Transverse colon (tissue), 4 donors: ENCODE measurements at places on chromosomes 6 and 20. TPM values are rescaled to one million over a fixed set of nuclear protein-coding genes. Genes with fewer than 3 reads are reported as not detected.

GRCh38 chr6:119040229-119040628 is 38.2 kb downstream of the FAM184A start:
- H3K27me3 ChIP-seq: no peaks in the 10 kb centered on the region
- no peaks in the 10 kb centered on the region for H3K4me1 ChIP-seq
- no peak for DNase-seq
- H3K4me3 ChIP-seq: no peak overlapping the region

DNA sequence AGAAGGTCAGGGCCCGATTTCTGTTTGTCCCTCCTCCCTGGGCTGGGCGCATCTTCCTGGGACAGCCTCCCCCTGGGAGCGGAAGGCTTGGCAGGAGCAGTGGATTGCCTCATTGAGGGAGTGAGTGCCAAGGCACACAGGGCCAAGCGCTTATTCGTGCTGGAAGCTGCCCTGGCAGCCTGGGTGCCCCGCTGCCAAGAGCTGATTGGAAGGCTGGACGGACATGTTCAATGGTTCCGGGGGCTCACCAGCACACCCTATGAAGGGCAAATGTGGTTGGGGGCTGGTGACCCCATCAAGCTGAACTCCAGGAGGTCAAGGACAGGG is 10.3 kb upstream of the ZNF831 start:
- no peaks in the 10 kb centered on the region for H3K36me3 ChIP-seq
- H3K4me1 ChIP-seq: no peaks in the 10 kb centered on the region
- no peaks in the 10 kb centered on the region for H3K27me3 ChIP-seq
- no peak overlapping the region for H3K27ac ChIP-seq
- DNase-seq: no peak

HEY2 gene
- not detected for total RNA-seq

TP53TG5 gene
- not detected for total RNA-seq

PSORS1C2 gene
- total RNA-seq: not detected

MDFI gene
- total RNA-seq: 2.2 TPM

DNA sequence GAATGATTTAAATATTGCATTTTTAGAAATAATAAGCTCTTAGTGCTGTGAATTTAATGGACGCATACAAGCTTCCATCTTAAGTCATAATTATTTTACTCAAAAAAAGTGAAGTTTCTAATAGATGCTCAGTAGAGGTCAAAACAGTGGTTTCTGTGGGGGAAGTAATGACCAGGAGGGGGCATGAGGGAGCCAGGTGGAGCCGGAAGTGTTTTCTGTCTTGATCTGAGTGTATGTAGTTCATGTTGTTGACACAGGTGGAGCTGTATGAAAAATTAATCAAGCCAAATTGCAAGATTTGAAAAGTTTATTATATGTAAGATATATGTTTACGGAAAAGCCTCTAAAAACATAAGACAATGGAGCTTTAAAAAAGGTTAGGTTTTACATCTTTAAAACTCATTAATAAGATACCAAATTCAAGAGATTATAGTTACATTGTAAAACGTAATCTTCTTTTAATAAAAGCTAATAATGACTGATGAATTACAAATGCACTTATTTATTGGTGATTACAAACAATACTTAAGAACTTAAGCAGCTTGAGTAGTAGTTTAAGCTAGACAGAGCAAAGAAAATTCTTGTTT is 68.0 kb downstream of the PLAGL1 start:
- DNase-seq: peak; percentile 62
- no peaks in the 10 kb centered on the region for H3K36me3 ChIP-seq
- H3K4me3 ChIP-seq: no peak overlapping the region

NKAPL gene
- 0.64 TPM for total RNA-seq

GRCh38 chr20:64145458-64146300 is 18.6 kb upstream of the MYT1 start:
- no peak for DNase-seq
- H3K4me3 ChIP-seq: no peak overlapping the region
- H3K27ac ChIP-seq: no peak overlapping the region
- peaks cover 10% of the 10 kb centered on the region for H3K27me3 ChIP-seq

ABHD16A gene
- total RNA-seq: 45.4 TPM

GRCh38 chr20:56350842-56351241 is 7.9 kb upstream of the FAM210B start:
- no peaks in the 10 kb centered on the region for H3K36me3 ChIP-seq
- no peak for DNase-seq
- no peak overlapping the region for H3K4me3 ChIP-seq

DNA sequence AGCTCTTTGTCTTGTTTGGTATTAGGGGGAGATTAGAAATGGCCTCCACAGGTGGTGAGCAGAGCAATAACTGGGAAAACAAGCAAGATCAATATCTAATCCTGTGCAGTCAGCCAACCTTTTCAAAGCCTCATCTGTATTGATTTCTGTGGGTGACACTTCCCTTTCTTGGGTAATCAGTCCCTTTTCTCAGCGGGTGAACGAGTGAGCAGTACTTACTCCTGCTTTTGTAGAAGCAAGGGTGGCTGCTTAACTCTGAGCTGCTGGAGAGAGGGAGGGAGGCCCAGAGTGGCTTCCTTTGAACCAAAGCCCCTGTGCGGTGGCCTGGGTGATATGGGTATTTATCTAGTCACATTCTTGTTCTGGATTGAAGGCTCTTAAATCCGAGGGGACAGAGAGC is 254.8 kb upstream of the CHD6 start:
- H3K4me1 ChIP-seq: no peaks in the 10 kb centered on the region
- no peaks in the 10 kb centered on the region for H3K27me3 ChIP-seq
- DNase-seq: no peak
- H3K36me3 ChIP-seq: no peaks in the 10 kb centered on the region
- H3K4me3 ChIP-seq: no peak overlapping the region
- H3K27ac ChIP-seq: no peak overlapping the region
